Activated CD8-positive, alpha-beta memory T cell treated with anti-CD3 and anti-CD28 coated beads for 1 hour (primary cell): ENCODE measurements at places on chromosomes 7 and 10.

GRCh38 chr7:131194070-131194865, 133.4 kb upstream of the MKLN1 start:
- DNase-seq: no peak

- DNase-seq: no peak
Measured at GRCh38 chr10:16816171-16816570, 1.1 kb downstream of the RSU1 start.

DNA sequence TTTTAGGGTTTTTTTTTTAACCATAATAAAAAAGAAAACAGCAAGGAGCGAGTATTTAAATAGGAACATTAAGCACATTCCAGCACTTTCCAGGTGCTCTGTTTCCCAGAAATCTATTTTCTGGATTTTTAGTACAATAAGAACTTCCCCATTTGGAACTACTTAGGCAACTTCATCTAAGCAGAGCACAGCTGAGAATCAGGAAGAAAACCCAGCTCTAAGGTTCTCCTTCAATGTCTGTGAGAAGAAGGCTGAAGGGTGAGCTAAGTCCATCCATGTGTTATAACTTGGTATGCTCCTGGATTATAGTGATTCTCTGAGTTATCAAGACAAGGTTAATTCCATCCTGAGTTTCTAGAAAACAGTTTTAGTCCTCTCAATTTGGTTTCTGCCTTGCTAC, 181.9 kb downstream of the CYP26A1 start:
- no peak for DNase-seq

GRCh38 chr7:106484562-106484961, 176.4 kb downstream of the CCDC71L start:
- no peak for DNase-seq

- DNase-seq: no peak
Measured at GRCh38 chr10:79242620-79243152, 104.6 kb upstream of the PPIF start.

- no peak for DNase-seq
Measured at GRCh38 chr7:104267701-104268368, 60.0 kb upstream of the ORC5 start.

- DNase-seq: no peak
Measured at GRCh38 chr7:10257438-10257837, 716.2 kb upstream of the PHF14 start.

DNA sequence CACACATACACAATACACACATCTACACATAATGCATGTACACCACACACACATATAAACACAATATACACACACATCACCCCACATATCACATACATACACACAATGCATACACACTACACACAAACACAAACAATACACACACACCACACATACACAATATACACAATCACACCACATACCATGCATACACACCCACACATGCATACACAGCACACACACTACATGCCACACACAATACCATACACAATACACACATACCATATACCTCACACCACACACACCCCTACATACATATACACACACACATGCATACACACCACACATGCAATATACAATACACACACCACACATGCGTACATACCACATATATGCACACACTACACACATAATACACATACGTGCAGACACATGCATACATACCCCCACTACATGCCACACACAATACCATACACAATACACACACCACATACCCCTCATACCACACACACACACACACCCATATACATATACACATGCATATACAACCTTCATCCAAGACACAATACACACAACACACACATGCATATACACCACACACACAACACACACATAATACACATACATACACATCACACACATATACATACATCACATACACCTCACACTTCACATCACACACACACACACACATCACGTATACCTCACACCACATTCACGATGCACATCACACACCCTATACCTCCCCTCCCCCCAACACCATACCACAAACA, 34.0 kb downstream of the PSMC2 start:
- DNase-seq: no peak
